A549 treated with CORT108297 at 1 μM for 4 hours (cell line): ENCODE measurements at places on chromosomes 16 and 17. TPM values are rescaled to one million over a fixed set of nuclear protein-coding genes. Genes with fewer than 3 reads are reported as not detected.

The SPNS2 gene
- 7.3 to 14.4 TPM (median 12.0 TPM) in 5 replicates for total RNA-seq

The SOST gene
- 0.04 to 0.07 TPM in 2 of 5 replicates, not detected in the others for total RNA-seq

The SLC35B1 gene
- 84.9 to 102 TPM (median 89.2 TPM) in 5 replicates for total RNA-seq

The TBC1D3 gene
- total RNA-seq = not detected in 5 replicates

The LGALS9B gene
- not detected in 5 replicates for total RNA-seq

The BCAS3 gene
- 7.3 to 11.0 TPM (median 7.7 TPM) in 5 replicates for total RNA-seq

The LPO gene
- total RNA-seq = not detected in 5 replicates

The CACNG1 gene
- 0.08 to 0.25 TPM (median 0.14 TPM) in 4 of 5 replicates, not detected in the other for total RNA-seq

The CDR2L gene
- 37.1 to 57.1 TPM (median 52.4 TPM) in 5 replicates for total RNA-seq

The FNDC8 gene
- total RNA-seq = not detected in 5 replicates

The KCTD11 gene
- 11.8 to 15.9 TPM (median 13.7 TPM) in 5 replicates for total RNA-seq

The IKZF3 gene
- not detected in 5 replicates for total RNA-seq

The KRT27 gene
- not detected in 5 replicates for total RNA-seq

The TSNAXIP1 gene
- 0.40 to 0.83 TPM (median 0.61 TPM) in 5 replicates for total RNA-seq

The CHST5 gene
- total RNA-seq = 0.03 to 0.31 TPM (median 0.07 TPM) in 5 replicates

The TMEM220 gene
- total RNA-seq = 1.9 to 3.9 TPM (median 3.3 TPM) in 5 replicates

The ACSM2B gene
- total RNA-seq = not detected in 5 replicates

The HID1 gene
- 6.0 to 9.9 TPM (median 9.0 TPM) in 5 replicates for total RNA-seq

The CRYBA1 gene
- total RNA-seq = not detected in 5 replicates

The CCL2 gene
- total RNA-seq = 24.8 to 45.1 TPM (median 26.2 TPM) in 5 replicates

The MSI2 gene
- total RNA-seq = 36.1 to 49.3 TPM (median 42.8 TPM) in 5 replicates

The ANKRD40CL gene
- total RNA-seq = not detected in 5 replicates

The GPRC5B gene
- 26.3 to 33.2 TPM (median 28.3 TPM) in 5 replicates for total RNA-seq

The CCL16 gene
- total RNA-seq = not detected in 5 replicates

The KIF2B gene
- total RNA-seq = not detected in 5 replicates

The C17orf67 gene
- total RNA-seq = 1.6 to 2.3 TPM (median 2.1 TPM) in 5 replicates

The CMTM2 gene
- total RNA-seq = not detected in 5 replicates

The KRT33A gene
- total RNA-seq = not detected in 5 replicates

The KRT24 gene
- not detected in 5 replicates for total RNA-seq
